Urinary bladder (tissue), 4 donors: ENCODE measurements at places on chromosomes 1 and 21. TPM values are rescaled to one million over a fixed set of nuclear protein-coding genes. Genes with fewer than 3 reads are reported as not detected.
A peak's percentile ranks its signal among the peaks of the same experiment; 100 is the strongest.

- DNase-seq: no peak
Measured at GRCh38 chr1:211732293-211732980, 57.0 kb upstream of the NEK2 start.

The PGLYRP3 gene
- not detected for total RNA-seq

DNA sequence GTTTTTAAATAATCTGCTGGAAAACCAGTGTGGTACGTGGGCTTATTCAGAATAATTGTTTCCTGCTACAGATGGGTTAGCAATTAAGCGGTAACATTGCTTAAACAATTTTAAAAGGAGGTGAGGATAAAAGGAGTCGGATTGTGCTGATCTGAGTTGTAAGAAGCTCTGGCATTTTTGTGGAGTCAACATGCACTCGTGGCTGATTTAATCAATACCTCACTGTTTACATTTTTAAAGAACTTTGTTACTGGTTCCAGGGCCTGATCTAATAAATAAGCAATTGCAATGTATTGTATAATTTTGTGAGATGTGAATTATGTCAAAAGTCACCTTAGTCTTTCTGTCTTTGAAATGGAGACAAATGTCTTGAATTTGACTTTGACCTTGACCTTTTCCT lies 474.0 kb downstream of the SETD4 start:
- no peak for DNase-seq

The ADORA1 gene
- total RNA-seq: 1.4 TPM

DNA sequence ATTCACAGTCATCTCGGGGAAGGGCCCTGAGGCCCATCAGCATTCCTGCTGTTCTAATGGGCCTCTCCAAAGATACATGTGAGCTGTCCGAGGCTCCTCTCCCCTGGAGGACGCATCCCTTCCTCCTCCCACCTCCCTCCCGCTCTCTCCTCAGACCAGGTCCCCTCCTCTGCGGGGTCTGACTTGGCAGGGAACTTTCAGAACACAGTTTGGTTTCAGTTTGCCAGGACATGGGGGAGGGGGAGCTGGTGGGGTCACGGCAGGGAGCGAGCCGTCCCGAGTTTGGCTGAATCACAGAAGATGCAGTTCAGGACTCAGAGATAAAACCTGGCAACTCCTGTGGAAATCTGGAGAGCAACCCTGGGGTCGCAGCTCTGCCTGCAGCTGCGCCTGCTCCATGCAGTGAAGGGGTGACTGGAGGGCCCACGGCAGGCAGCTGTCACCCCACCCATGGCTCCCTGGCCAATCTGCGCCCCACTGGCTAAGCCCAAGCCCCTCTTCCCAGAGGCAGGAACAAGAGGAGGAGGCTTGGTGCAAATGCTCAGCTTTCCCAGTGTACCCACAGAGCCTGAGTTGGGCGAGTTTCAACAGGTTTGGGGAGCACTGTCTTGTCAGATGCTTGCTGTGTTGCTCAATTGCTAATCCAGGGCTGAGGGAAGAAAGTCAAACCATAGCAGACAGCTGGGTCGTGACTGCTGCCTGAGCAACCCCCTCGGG lies 5.7 kb downstream of the WNT4 start:
- peak; percentile 80 for DNase-seq

The TEDDM1 gene
- not detected for total RNA-seq

DNA sequence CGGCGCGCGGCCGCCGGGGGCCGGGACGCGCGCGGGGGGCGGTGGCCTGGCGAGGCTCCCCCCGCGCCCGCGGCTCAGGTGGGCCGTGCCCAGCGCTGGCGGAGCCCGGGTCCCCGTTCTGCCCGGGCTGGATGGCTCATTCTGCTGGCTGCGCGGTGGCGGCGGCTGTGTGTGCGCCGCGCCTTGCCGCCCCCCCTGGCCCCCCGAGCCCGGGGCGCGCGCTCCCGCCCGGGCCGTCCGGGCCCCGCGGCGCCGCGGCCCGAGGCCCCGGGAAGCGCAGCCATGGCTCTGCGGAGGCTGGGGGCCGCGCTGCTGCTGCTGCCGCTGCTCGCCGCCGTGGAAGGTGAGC lies at the start of gene EPHB2:
Gene EPHB2 (plus strand): TSS at position 139 of the 349 bp plus-strand sequence. CDS start 144 bp downstream, at position 283.
- DNase-seq: no peak
